ENCODE measurements at places on chromosomes 1 and 21.
A peak's percentile ranks its signal among the peaks of the same experiment; 100 is the strongest.

GRCh38 chr1:202619505-202619904 is 90.7 kb downstream of the SYT2 start:
- DNase-seq = no peak

DNA sequence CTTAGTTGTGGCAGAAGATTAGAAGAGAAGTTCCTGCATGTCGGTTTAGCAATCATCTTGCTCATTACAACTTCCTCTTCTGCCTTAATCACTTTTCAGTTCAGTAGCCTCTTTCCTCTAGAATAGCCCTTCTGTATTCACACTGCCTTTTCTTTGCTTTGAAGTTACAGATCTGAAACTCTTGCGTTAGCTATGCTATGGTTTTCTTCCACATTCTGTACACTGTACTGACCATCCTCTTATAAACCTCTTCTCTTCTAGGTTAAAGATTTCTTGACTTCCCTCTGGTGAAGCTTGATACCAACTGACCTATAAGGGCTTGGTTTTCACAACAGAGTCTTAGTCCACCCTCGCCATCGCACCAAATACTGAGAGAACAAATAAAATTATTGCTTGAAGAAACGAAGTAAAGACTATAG is 35.0 kb downstream of the C21orf91 start:
- peak; percentile 81 for DNase-seq

GRCh38 chr1:157111396-157112165 is 12.0 kb upstream of the ETV3L start:
- DNase-seq = no peak

DNA sequence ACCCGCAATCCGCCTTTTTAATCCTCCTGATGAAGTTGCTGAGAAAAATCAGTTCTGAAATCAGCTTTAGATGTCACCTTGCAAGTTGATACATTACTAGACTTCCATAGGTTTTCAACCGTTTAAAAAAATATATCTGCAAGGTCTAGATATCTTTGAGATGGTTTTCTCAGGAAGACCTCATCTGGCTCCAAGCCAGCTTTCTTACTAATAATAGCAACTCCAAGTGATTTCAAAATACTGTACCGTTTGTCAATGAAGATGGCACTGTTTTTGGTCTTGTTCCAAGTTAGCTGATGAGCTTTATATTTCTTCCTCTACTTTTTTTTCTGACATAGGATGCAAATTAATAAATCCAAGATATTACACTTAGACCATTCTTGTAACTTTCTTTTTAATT is 40.3 kb downstream of the LRRC8C start:
- DNase-seq = no peak

GRCh38 chr1:87684713-87685205 is 356.1 kb downstream of the LMO4 start:
- no peak for DNase-seq

DNA sequence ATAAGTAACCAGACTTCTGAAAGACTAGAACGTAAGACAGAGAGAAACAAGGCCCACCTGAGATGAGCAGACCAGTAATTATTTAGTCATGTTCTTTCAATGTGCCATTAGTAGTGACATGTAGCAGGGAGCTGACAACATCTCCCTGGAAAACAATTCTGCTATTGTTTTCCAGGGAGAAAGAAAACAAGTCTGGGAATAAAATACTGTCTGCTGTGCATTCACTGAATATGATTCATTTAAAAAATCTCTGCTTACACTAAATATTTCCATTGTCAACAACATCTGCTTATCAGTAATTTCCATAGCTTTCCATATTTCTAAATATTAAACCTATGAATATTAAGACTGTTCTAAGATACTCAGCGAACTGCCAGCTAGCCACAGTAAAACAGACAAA is 80.0 kb downstream of the VCAM1 start:
- no peak for DNase-seq
